ENCODE measurements at places on chromosomes 7 and 10. TPM values are rescaled to one million over a fixed set of nuclear protein-coding genes. Genes with fewer than 3 reads are reported as not detected.

- DNase-seq = no peak
These were observed 1.7 kb downstream of the LRRN3 start for GRCh38 chr7:111092406-111093236.

GRCh38 chr10:70306886-70307520 is 23.2 kb upstream of the NPFFR1 start:
- no peak for DNase-seq

GRCh38 chr10:34430685-34431084 is 384.4 kb downstream of the PARD3 start:
- no peak for DNase-seq

The CYP3A4 gene
- not detected for total RNA-seq
